Osteocyte (in vitro differentiated cells): ENCODE measurements at places on chromosomes 16 and 17. TPM values are rescaled to one million over a fixed set of nuclear protein-coding genes. Genes with fewer than 3 reads are reported as not detected.

TERF2IP gene
- 65.8 and 66.4 TPM in 2 replicates for total RNA-seq

SPEM2 gene
- not detected in 2 replicates for total RNA-seq

DNAJA2 gene
- total RNA-seq = 60.2 and 63.5 TPM in 2 replicates

KRT13 gene
- total RNA-seq = not detected in 2 replicates

GPR139 gene
- not detected in 2 replicates for total RNA-seq

MYH2 gene
- total RNA-seq = not detected in 2 replicates

IL17C gene
- not detected in 2 replicates for total RNA-seq

TMEM235 gene
- not detected in 2 replicates for total RNA-seq

KRT36 gene
- not detected in 2 replicates for total RNA-seq

MT1E gene
- 37.5 and 43.6 TPM in 2 replicates for total RNA-seq

FZD2 gene
- total RNA-seq = 203 and 207 TPM in 2 replicates

CLDN6 gene
- 0.32 TPM in 1 of 2 replicates, not detected in the other for total RNA-seq

C1QL1 gene
- total RNA-seq = 1.2 and 1.4 TPM in 2 replicates

ATF7IP2 gene
- total RNA-seq = 7.2 and 11.6 TPM in 2 replicates

KRTAP4-9 gene
- not detected in 2 replicates for total RNA-seq

SLC38A7 gene
- 54.5 and 54.8 TPM in 2 replicates for total RNA-seq

CHRNE gene
- total RNA-seq = 0.27 TPM in 1 of 2 replicates, not detected in the other

RMI2 gene
- 4.1 and 5.1 TPM in 2 replicates for total RNA-seq

PRR29 gene
- total RNA-seq = not detected in 2 replicates

DPEP1 gene
- total RNA-seq = not detected in 2 replicates

C16orf89 gene
- not detected in 2 replicates for total RNA-seq

DUSP3 gene
- 36.4 and 37.0 TPM in 2 replicates for total RNA-seq

TAT gene
- not detected in 2 replicates for total RNA-seq

NKD1 gene
- total RNA-seq = 0.43 and 0.63 TPM in 2 replicates

CAPN15 gene
- total RNA-seq = 38.3 and 39.9 TPM in 2 replicates

OR3A3 gene
- total RNA-seq = not detected in 2 replicates

ERN1 gene
- 20.8 and 21.4 TPM in 2 replicates for total RNA-seq

INO80E gene
- total RNA-seq = 72.4 and 77.0 TPM in 2 replicates

SLFN5 gene
- total RNA-seq = 79.0 and 82.4 TPM in 2 replicates

C1QTNF8 gene
- total RNA-seq = not detected in 2 replicates

SYT17 gene
- not detected in 2 replicates for total RNA-seq
